Peyer's patch (tissue), 4 donors: ENCODE measurements at places on chromosomes 12 and 14. TPM values are rescaled to one million over a fixed set of nuclear protein-coding genes. Genes with fewer than 3 reads are reported as not detected.

The LPAR5 gene
- 18.7 TPM for total RNA-seq

The HOXC9 gene
- not detected for total RNA-seq

GRCh38 chr14:89851106-89851505, 103.4 kb downstream of the EFCAB11 start:
- H3K27ac ChIP-seq, result no peak overlapping the region
- no peak overlapping the region for H3K4me3 ChIP-seq
- H3K4me1 ChIP-seq, result peaks cover 10% of the 10 kb centered on the region
- H3K36me3 ChIP-seq, result no peaks in the 10 kb centered on the region

DNA sequence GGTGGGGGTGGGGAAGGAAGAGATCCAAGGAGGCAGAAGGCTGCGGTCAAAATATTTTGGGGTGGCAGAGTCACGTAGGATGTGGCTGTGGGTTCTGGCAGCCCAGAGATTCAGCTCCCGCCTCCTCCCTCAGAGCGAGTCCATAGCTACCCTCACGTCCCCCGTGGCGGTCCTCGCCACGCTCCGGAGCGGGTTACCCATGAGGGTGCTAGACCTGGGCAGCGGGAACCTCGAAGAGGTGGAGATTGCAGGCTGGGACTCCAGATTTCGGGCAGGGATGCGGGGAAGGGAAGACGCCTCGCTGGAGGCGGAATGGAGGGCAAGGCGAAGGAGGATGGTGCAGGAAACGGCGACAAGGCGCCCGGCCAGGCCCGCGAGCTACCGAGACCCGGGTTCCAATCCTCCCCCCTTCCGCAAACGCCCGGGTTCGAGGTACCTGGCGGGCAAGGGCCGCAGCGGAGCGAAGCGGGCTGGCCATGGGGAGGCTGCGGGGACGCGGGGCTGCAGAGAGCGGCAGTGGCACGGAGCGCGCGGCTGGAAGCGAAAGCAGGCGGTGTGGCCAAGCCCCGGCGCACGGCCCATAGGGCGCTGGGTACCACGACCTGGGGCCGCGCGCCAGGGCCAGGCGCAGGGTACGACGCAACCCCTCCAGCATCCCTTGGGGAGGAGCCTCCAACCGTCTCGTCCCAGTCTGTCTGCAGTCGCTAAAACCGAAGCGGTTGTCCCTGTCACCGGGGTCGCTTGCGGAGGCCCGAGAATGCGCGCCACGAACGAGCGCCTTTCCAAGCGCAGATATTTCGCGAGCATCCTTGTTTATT, 46.2 kb downstream of the BCAT1 start:
- H3K36me3 ChIP-seq, result no peaks in the 10 kb centered on the region
- no peaks in the 10 kb centered on the region for H3K27me3 ChIP-seq
- H3K4me3 ChIP-seq, result peak overlapping the region; percentile 39
- H3K4me1 ChIP-seq, result no peaks in the 10 kb centered on the region
- DNase-seq, result no peak

The CKB gene
- total RNA-seq, result 70.8 TPM

The ZNF891 gene
- 5.0 TPM for total RNA-seq

DNA sequence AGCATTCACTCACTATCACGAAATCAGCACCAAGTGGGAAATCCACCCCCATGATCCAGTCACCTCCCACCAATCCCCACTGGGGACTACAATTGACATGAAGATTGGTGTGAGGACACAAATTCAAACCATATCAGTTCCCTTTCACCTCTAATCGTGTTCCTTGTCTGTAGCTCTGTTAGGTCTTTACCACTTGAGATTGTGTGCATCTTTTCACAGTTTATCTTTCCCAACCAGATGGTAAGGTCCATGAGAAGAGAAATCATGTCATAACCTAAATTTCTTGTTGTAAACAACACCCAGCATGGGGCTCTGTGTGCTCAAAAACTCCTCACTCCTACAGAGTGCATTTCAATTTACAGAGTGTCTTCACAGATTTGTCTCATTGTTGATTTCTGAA, 27.1 kb upstream of the PCED1B start:
- H3K27me3 ChIP-seq, result no peaks in the 10 kb centered on the region
- H3K27ac ChIP-seq, result no peak overlapping the region
- DNase-seq, result no peak
- H3K36me3 ChIP-seq, result no peaks in the 10 kb centered on the region

The DNAJC22 gene
- total RNA-seq, result 56.0 TPM

DNA sequence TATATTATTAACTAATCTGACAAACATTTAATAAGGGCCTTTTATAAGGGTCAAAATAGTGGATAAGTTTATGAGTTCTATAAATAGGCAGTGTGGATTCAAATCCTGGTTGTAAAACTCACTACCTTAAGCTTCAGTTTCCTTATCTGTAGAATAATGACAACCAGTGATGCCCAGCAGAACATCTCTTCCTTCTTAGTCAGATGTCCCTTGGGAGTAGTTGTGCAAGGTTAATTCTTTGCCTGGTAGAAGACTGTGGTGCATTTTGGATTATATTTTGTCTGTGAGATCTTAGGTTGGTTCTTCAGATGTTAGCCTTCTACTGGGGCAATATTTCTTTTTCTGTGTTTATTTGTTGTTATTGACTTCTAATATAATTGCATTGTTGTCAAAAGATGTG, 59.5 kb downstream of the ARID2 start:
- DNase-seq, result no peak
- no peaks in the 10 kb centered on the region for H3K4me1 ChIP-seq
- H3K36me3 ChIP-seq, result no peaks in the 10 kb centered on the region
- no peak overlapping the region for H3K27ac ChIP-seq

GRCh38 chr14:20904393-20905029, 13.3 kb downstream of the RNASE3 start:
- no peak overlapping the region for H3K4me3 ChIP-seq
- H3K27me3 ChIP-seq, result no peaks in the 10 kb centered on the region
- no peaks in the 10 kb centered on the region for H3K36me3 ChIP-seq
- H3K4me1 ChIP-seq, result no peaks in the 10 kb centered on the region
- H3K27ac ChIP-seq, result no peak overlapping the region

- H3K36me3 ChIP-seq, result no peaks in the 10 kb centered on the region
- H3K4me1 ChIP-seq, result peaks cover 11% of the 10 kb centered on the region
- H3K4me3 ChIP-seq, result no peak overlapping the region
Observed at GRCh38 chr12:57096748-57097553, 8.0 kb downstream of the NAB2 start.

DNA sequence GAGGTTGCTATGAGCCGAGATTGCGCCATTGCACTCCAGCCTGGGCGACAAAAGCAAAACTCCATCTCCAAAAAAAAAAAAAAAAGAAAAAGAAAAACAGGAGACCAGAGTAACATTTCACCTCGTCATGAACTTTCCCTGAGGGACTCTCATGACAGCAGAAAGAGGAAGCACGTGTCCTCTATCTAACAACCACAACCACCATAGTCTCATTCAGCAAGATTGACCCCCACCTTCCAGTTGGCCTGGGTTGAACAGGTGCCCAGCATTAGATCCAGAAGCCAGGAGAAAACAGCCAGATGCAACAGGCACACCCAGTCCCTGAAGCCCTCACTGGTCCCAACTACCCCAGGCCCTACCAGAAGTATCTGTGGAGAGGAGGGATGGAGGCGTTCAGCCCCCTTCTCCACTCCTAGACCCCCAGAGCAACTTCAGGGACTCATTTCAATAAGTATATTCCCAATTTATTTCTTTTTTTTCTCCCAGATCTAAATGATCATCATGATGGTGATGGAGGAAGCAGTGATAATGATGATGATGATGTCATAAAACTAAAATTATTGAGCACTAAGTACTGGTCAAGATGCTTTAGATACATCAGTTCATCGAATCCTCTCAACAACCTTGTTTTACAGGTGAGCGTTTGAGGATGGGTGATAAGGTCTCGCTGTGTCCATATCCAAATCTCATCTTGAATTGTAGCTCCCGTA, 235.0 kb downstream of the EFCAB11 start:
- no peak overlapping the region for H3K4me3 ChIP-seq
- H3K27me3 ChIP-seq, result no peaks in the 10 kb centered on the region
- H3K4me1 ChIP-seq, result peaks cover 16% of the 10 kb centered on the region
- no peak overlapping the region for H3K27ac ChIP-seq

The DDX24 gene
- 67.7 TPM for total RNA-seq

The TRHDE gene
- total RNA-seq, result 3.3 TPM

The TXNRD1 gene
- total RNA-seq, result 137 TPM

GRCh38 chr14:104339829-104340228, 201.4 kb downstream of the KIF26A start:
- no peak overlapping the region for H3K27ac ChIP-seq
- H3K4me1 ChIP-seq, result peaks cover 6% of the 10 kb centered on the region
- H3K4me3 ChIP-seq, result no peak overlapping the region
- no peaks in the 10 kb centered on the region for H3K36me3 ChIP-seq
- no peak for DNase-seq

DNA sequence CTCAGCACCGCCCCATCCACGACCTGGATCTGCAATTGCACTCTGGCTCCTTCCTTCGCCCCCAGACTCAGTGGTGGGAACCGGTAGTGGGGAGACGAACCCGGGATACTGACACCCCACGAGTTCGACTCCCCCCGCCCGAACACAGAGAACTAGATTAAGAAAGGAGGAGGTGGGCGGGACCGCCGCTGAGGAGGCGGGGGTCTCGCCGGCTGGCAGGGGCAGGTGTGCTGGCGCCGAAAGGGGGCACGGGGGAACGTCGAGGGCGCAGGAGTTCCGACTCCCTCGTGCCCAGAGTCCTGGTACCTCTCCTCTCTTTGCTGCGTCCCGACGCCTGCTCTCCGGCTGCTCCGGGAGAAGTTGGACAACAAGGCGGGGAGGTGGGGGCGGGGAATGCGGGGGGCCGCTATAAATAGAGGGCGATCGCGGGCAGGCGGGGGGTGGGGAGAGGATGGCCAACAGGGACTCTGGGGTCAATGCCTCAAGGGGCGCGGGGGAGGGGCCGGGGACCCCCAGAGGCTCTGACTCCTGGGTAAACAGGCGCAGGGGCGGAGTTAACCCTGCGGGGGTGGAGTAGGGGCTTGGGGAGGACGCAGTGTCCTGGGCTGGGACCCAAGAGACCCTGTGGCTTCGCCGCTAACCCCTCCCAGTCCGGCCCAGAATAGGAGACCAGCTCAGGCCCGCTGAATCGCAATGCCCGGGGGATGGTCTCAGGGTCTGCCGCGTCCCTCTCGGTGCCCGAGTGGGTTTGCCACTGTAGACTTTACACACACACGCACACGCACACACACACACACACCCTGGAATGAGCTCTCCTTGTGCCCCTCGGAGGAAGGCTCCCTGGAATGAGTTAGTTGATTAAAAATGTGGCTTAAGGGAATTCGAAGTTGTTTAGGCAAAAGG, 761 bp upstream of the NDRG2 start:
- H3K27ac ChIP-seq, result peak overlapping the region; percentile 77
- H3K4me3 ChIP-seq, result peak overlapping the region; percentile 83
- peaks cover 21% of the 10 kb centered on the region for H3K4me1 ChIP-seq
- H3K27me3 ChIP-seq, result no peaks in the 10 kb centered on the region

DNA sequence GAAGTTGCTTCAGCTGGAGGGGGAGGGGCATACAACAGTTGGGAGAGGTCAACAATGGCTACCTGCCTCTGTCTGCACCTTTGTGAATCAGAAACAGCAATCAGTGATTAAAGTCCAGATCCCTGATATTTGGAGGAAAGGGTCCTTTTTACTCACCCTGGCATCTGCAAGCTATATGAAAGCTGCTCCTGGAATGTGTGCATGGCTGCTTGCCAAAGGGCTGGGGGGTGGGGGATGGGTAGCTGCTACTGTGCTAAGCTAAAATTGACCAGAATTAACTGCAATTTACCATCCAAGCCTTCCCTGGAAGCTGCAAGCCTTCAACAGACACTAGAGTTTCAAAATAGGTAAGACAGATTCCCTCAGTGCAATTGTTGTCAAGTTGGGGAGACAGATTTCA, 13.5 kb upstream of the GTF2A1 start:
- H3K27ac ChIP-seq, result no peak overlapping the region
- no peaks in the 10 kb centered on the region for H3K36me3 ChIP-seq
- no peaks in the 10 kb centered on the region for H3K4me1 ChIP-seq
- no peak overlapping the region for H3K4me3 ChIP-seq
- no peak for DNase-seq

GRCh38 chr12:12696562-12697383, 790 bp upstream of the GPR19 start:
- H3K4me1 ChIP-seq, result no peaks in the 10 kb centered on the region
- peak overlapping the region; percentile 44 for H3K4me3 ChIP-seq

DNA sequence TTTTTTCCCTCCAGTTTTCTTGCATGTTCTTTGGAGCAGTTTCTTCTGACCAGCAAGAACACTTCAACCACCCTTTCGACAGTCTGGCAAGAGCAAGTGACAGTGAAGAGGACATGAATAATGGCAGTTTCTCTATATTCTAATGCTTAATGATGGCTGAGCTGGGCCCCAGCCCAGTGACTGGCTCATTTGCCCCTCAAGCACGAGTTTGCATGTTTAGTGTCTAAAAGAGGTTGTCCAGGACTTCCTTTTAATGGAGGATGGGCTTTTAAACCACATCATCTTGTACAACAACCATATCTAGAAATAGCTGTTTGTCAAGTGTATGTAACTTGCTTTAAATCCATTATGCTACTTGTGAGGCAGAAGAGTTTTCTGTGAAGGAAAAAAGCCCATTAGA, 28.4 kb downstream of the RAD9B start:
- no peak overlapping the region for H3K27ac ChIP-seq
- DNase-seq, result no peak
- H3K36me3 ChIP-seq, result no peaks in the 10 kb centered on the region
- no peaks in the 10 kb centered on the region for H3K27me3 ChIP-seq
- H3K4me3 ChIP-seq, result no peak overlapping the region
- H3K4me1 ChIP-seq, result no peaks in the 10 kb centered on the region

- no peak overlapping the region for H3K4me3 ChIP-seq
- H3K36me3 ChIP-seq, result no peaks in the 10 kb centered on the region
- H3K27me3 ChIP-seq, result no peaks in the 10 kb centered on the region
- H3K4me1 ChIP-seq, result no peaks in the 10 kb centered on the region
- H3K27ac ChIP-seq, result no peak overlapping the region
Observed at GRCh38 chr12:12020762-12021161, 50.0 kb upstream of the BCL2L14 start.

DNA sequence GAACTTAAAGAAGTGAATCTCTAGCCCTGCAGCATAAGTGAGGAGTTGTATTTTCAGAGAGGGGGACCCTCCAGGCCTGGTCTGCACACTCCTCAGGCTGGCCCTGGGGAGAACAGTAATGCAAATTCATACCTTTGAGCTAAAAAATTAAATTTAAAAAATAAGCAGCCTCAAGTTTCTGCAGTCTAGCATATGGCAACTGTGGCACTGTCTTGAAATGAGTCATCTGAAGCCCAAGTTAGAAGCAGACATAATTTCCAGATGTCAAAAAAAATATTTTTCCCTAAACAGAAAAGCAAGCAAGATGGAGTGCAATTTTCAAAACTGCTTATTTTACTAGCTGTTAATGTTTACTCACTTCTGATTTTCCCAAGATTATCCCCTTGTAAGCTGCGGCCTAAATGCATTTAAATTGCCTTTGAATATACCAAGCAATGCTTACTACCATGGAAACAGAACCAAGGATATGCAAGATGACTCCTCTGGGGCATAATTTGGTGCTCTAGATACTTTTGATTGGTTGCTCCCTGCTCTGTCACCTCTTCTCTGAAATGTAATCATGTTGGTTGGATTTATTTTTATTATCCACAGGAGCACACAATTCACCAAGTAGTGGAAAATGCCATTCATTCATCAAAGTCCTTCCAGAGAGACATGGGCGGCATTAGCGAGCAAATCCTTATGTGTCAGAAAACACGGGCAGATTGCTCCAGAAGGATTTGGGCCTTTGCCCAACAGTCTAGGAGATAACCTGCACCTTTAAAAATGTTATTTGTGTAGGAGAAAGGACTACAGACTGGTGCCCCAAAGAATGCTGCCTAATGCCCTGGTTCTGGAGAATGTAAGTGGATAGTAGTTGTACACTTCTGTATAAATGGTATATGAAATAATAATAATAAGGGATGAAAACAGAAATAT, 25.0 kb upstream of the DHRS7 start:
- no peaks in the 10 kb centered on the region for H3K4me1 ChIP-seq
- H3K27ac ChIP-seq, result no peak overlapping the region
- DNase-seq, result no peak
- H3K36me3 ChIP-seq, result no peaks in the 10 kb centered on the region
- H3K27me3 ChIP-seq, result no peaks in the 10 kb centered on the region

GRCh38 chr14:72607386-72608130, 286.3 kb downstream of the DPF3 start:
- H3K27ac ChIP-seq, result no peak overlapping the region
- no peaks in the 10 kb centered on the region for H3K36me3 ChIP-seq
- H3K4me3 ChIP-seq, result no peak overlapping the region
